Panc1 (cell line): ENCODE measurements at places on chromosomes 5 and 9.

DNA sequence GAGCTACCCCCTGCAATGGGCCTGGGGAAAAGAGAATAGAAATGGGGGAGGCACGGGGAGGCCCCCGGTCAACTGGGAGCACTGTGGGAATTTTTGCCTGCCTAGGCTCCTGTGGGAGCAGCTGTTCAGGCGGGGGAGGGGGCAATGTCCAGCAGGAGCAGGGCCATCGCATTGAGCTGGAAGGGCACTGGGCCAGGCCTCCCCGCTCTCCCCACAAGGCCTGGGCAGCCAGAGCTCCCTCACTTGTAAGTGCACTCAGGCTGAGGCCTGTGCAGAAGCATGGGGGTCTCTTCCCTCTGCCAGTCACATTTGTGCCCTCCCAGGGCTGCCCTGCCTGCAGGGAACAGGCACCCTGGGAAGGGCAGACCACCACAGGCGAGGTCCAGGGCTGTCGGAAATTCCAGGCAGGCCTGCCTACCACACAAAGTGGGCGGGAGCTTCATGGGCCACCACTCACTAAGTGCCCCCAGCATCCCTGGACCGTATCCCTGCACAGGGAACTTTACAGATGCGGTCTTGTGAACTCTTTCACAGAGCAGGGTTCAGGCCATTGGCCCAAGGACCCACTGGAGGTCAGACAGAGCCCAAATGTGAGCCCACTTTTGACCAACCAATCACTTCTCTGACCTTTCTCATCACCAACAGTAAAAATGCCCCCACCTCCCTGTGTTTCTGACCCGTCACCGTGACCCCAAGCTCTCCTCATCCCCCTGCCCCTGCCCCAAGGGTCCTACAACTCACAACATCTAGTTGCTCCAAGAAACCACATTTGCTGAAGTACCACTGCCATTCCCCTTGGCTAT, 1.0 kb upstream of the CFAP157 start:
- DNase-seq: no peak

DNA sequence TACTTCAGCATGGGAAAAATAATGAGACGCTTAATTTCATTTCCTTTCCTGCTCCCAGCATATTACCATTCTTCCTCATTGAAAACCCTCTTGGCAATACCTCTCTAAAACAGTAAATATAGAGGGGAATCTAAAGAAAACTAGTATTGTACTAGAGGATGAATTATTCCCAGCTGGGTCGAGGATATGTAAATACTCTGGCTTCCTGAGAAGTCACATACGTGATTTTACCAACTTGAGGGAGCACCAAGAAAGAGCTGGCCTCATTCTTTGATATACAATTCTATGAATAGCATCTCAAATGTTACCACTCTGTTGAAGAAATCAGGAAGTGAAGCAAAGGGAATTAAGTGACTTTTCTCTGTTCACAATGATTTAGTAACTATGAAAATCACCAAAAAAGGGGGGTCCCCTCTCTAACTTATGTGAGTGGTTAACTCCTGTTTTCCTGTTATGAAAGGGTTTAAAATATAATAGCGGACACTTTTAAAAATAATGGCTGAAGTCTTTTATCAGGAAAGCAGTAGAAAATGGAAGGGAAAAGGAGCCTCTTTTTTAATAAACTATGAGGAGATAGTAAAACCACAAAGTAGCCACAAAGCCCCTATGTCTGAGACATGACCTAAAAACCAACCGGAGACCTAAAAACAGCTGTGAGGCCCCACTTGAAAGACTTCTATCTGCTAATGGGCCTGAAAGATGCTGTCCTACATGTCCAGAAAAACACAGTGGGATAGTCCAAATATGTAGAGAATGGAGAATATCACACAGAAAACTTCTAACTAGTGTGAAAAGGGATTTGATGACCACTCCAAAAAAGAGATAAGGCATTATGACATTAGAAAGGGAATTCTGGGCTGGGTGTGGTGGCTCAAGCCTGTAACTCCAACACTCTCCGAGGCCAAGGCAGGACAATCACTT, 42.6 kb downstream of the LPAR1 start:
- no peak for DNase-seq

DNA sequence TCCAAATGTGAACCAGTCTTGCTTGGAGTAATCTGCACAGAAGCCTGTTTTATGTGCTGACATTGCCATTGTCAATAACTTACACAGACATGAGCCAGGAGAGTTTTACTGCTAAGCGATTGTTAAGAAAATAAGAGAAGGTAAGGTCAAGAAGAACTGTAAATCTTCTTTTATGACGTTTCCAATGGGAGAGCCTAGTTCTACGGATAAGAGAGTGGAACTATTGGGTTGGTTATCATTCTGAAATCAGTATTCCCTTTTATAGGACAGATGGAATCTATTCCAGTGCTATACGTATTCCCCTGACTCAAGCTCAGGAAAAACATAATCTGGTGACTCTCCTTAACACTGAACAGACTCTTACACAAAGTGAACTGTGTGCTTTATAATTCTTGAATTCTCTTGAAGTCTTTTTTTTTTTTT, 137.9 kb upstream of the OTULINL start:
- no peak for DNase-seq

- peak; percentile 18 for DNase-seq
Measured at GRCh38 chr5:146805081-146805480, 73.5 kb downstream of the PPP2R2B start.

- no peak for DNase-seq
Measured at GRCh38 chr9:8095672-8096086, 296.1 kb upstream of the DMAC1 start.

GRCh38 chr9:5571629-5572232, 57.2 kb upstream of the RIC1 start:
- DNase-seq: no peak
